ENCODE measurements at places on chromosomes 5 and 9.

DNA sequence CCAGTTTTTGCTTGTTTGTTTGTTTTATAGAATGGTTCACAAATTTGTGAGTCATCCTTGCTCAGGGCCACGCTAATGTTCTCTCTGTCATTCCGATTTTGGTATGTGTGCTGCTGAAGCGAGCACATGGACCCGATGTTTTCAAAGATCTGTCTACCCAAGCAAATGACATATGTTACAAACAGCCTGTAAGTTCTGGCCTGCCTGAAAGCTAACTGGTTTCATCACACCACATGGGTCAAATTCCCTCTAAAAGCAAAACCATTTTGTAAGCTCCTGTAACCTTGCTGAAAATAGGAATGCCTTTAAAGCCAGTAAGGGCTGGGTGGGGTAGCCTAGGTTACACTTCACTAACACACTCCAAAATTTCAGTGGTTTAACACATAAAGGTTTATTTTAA lies 25.4 kb downstream of the DMRT3 start:
- DNase-seq: no peak

DNA sequence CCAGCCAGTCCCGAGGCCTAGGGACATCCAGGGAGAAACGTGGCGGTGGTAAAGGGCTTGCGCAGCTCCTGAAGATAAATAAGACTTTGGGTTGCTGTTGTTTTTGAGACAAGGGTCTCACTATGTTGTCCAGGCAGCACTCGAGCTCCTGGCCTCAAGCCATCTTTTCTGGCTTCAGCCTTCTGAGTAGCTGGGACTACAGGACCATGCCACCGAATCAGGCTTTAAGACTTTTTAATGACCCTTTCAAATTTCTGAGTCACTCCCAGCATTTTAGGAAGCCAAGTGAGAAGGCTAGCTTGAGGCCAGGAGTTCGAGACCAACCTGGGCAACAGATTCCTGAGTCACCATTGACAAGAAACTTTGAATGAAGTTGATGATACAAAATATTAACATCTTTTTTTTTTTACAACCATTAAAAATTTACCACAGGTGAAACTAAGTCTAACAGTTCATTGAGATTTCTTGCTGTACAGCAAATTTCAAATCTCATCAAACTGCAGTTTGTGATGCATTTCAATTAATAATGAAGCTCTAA lies 817 bp upstream of the GNE start:
- DNase-seq: no peak

DNA sequence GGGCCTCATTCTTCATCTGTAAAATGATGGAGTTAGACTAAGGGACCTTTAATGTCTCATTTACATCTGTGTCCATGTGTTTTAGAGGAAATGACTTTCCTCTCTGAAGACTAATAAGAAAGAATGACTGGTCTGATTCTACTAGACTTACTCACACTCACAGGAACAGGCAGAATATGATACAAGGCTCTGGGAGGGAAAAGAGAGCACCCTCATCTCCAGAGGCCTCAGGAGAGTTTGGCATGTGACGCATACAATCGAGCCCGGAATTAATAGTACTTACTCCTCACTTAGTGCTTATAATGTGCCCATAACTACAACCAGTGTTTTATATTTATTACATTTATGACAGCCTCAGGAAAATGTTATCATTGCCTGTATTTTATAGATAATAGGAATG lies 608.7 kb downstream of the KCTD16 start:
- DNase-seq: no peak

- peak; percentile 73 for DNase-seq
Observed at GRCh38 chr9:88578121-88579049, 43.4 kb downstream of the NXNL2 start.

GRCh38 chr9:99634186-99634585 lies 187.5 kb upstream of the NR4A3 start:
- peak; percentile 17 for DNase-seq

DNA sequence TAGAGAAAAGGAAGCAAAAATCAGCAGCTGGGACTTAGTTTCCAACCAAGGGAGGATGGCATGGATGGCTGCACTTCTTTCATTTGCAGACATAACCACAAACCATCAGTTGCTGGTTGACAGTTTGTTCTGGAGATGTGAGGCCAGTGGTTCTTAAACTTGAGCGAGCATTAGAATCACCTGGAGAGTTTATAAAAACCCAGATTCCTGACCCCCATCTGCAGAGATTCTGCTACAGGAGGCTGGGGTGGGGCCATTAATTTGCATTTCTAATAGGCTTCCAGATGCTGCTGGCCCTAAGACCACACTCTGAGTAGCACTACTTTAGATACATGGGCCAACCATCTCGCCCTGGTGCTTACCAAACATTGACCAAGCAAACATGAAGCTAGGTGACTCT lies 60.8 kb downstream of the MARCHF3 start:
- no peak for DNase-seq

GRCh38 chr9:126442636-126443035 lies 116.0 kb downstream of the MVB12B start:
- no peak for DNase-seq

- peak; percentile 81 for DNase-seq
Observed at GRCh38 chr5:87120518-87121303, 147.0 kb upstream of the RASA1 start.

- peak; percentile 92 for DNase-seq
Observed at GRCh38 chr9:127897193-127897692, 2.2 kb downstream of the ST6GALNAC6 start.

- DNase-seq: no peak
Observed at GRCh38 chr9:7542693-7543092, 256.9 kb downstream of the DMAC1 start.

- no peak for DNase-seq
Observed at GRCh38 chr9:83472764-83473163, 65.4 kb downstream of the FRMD3 start.

DNA sequence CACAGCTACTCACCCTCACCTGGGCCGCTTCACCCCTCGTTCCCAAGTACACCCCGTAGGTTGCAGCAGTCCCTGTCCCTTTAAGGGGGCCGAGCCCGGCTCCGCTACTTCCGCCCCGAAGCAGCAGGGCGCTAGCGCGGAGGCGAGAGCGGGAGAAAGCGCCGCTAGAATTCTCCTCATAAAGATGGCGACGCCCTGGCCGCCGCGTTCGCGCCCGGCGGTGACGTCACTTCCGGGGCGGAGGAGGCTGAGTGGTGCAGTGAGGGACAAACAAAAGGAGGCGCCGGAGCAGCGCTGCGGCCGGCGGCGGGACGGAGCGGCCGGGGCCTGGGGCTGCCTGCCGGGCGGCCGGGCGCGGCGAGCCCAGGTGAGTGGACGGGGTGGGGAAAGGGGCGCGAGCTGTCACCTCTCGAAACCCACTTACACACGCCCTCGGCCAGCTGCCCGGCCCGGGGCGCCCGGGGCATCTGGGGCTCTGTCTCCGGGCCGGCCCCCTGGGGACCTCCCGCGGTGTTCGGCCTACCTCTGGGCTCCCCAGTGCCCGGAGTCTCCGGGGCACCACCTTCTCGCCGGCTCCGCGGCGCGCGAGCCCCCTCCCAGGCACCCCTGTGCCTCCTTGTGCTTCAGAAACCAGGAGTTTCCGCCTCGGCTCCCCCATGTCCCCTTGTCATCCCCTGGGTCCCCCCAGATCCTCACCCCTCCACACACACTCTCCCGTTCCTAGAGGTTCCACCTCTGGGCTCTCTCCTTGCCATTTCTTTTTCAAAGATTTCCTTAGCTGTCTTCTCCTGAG lies at the start of the genes KYAT1 and LRRC8A:
KYAT1 (minus strand) TSS at position 67 of the 793 bp plus-strand sequence. CDS start 36,545 bp downstream, outside the sequence.
LRRC8A (plus strand) TSS at position 250 of the 793 bp plus-strand sequence. CDS start 25,032 bp downstream, outside the sequence.
- DNase-seq: peak; percentile 96

DNA sequence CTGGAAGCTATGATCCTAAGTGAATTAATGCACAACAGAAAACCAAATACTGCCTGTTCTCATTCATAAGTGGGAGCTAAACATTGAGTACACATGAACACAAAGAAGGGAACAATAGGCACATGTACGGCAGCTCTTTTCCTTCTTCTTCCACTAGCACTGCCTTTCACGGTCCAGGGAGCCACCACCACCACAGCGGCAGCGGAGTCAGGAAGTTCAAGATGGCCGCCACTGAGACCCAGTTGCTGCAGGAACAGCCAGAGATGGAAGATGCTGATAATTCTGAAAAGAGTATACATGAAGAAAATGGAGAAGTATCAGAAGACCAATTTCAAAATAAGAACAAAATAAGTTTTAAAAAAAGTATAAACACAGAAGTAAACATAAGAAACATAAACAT lies 39.5 kb upstream of the TNFSF15 start:
- no peak for DNase-seq

GRCh38 chr9:71769175-71770161 lies 1.2 kb upstream of the CEMIP2 start:
- DNase-seq: peak; percentile 45

DNA sequence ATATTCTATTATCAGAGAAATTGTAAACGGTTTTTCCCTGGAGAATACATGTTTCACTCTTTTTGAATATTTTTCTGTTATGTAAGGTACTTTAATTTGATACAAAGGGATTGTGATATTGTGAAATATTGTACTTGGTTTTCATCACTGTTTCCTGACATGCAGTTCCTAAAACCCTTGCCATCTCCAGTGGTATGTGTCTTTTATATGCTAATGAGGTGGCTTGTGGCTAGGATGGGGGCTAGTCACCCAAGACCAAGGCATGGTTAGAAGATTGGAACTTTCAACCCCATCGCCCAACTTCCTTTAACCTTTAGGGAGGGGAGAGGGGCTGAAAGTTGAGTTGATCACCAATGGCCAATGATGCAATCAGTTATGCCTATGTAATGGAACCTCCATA lies 160.6 kb downstream of the TAF11L14 start:
- no peak for DNase-seq

DNA sequence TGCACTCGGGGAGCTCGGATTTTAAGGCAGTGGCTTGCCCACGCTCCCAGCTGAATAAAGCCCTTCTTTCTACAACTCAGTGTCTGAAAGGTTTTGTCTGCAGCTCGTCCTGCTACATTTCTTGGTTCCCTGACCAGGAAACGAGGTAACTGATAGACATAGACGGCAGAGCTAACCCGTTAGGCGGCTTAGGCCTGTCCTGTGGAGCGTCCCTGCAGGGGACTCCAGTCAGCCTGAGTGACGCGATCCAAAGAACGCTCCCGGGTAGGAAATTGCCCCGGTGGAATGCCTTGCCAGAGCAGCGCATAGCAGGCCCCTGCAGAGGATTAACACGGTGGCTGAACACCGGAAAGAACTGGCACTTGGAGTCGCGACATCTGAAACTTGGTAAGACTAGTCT lies 1.8 kb upstream of the SELENOP start:
- DNase-seq: no peak
